ENCODE measurements at places on chromosomes 1 and 21.

GRCh38 chr1:210800301-210800700 is 333.6 kb downstream of the KCNH1 start:
- no peak for DNase-seq

GRCh38 chr1:226582966-226583365 is 34.4 kb downstream of the STUM start:
- no peak for DNase-seq

DNA sequence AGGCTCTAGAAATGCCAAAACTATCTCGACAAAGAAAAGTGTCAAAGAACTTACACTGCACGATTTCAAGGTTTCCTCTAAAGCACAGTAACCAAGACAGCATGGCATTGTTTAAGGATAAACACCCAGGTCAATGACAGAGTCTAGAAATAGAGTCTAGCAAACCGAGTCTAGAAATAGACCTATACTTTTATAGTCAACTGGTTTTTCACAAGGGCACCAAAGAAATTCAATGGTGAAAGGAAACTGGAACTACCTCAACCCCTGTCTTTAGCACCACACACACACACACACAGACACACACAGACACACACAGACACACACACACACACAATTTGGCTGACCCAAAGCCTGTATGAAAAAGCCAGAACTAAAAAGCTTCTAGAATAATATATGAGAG is 67.1 kb upstream of the PGBD5 start:
- no peak for DNase-seq

- DNase-seq: no peak
These were observed 12.8 kb downstream of the NDC1 start for GRCh38 chr1:53825306-53825705.

DNA sequence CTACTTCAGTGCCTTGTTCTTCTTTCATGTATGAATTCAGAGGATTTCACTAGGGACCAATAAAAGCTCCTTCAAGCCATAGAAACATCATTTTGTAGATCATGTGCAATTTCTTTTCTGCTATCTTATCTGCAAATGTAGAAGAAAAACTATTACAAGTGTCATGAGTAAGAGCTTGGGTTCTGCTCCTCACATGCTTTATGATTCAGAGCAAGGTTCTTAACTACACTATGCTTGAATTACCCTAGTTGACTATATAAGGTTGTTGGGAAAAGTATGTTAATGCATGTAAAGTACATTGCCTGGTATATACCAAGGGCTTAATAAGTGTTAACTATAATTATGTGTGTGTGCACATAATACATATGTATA is 91.4 kb upstream of the S1PR1 start:
- DNase-seq: no peak

DNA sequence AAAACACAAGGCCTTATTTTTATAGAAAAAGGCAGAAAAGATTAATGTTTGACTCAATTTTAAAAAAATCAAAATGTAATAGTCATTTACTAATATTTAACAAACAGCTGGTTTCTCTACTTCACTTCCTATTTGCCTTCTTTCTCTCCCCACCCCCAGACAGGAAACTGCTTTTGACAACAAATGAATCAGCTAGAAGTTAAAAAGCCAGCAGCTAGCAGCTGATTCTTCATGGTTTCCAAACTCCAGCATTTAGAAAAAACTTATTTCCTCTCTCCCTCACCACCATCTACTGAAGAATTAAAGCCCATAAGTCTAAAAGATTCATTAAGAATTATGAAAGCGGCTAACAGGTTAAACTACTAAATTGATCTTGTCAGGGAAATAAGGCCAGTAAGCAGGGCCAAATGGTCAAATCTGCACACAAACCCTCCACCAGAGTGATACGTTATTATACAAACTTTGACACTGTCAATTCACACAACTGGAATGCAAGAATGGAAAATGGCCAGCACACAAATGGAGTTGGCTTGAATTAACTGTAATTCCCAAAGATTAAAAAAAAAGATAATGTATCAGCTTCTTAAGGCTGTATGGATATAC is 4.0 kb downstream of the WDR26 start:
- peak; percentile 10 for DNase-seq

- DNase-seq: no peak
These were observed 213.7 kb downstream of the KCNH1 start for GRCh38 chr1:210920258-210920657.

- DNase-seq: no peak
These were observed 16.0 kb downstream of the KRTAP19-8 start for GRCh38 chr21:31022306-31022705.

DNA sequence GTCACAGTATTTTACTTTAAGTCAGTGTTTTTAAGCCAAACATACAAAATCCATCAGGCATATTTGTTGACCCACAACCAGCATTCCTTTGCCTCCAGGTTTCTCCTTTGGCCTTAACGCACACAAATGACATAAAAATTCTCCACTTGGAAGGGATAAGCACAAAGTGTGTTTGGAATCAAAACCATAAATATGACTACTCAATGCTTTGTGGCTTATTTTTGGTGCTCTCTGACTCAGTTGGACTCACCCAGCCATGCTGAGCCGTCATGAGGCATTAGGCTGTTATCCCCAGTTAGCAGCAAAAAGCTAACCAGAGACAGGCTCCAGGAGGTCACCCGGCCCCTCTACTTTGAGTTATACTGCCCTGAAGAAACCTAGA is 948 bp downstream of the PRUNE1 start:
- DNase-seq: no peak

- no peak for DNase-seq
These were observed 41.0 kb downstream of the GATAD2B start for GRCh38 chr1:153881751-153882150.

DNA sequence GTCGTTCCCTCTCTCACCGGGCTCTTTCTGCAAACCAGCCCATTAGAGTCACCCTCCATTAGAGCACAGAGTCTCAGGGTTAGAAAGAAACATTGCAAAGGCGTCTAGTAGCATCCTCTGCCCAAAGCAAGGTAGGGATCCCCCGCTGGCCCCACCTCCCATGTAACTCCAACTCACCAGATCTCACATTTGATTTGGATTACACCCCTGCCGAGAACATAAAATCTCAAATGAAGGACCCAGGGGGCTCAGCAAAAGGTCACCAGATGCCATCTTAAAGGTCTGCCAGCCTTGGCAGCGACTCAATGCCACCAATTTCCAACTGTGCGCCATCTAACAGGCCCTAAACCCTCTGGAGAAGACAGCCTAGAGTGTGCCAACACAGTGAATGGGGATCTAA is 14.1 kb downstream of the C1orf87 start:
- DNase-seq: no peak

DNA sequence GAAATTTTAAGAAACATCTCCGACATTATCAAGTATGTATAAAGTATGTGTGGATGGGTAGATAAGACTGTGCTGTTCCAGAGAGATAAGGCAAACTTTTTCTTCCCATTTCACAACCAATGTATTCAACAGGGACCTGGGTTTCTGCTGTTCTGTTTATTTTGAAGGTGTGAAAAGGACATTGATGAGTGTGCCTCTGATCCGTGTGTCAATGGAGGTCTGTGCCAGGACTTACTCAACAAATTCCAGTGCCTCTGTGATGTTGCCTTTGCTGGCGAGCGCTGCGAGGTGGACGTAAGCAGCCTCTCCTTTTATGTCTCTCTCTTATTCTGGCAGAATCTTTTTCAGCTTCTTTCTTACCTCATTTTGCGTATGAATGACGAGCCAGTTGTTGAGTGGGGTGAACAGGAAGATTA is 174.0 kb downstream of the CRB1 start:
- DNase-seq: no peak

DNA sequence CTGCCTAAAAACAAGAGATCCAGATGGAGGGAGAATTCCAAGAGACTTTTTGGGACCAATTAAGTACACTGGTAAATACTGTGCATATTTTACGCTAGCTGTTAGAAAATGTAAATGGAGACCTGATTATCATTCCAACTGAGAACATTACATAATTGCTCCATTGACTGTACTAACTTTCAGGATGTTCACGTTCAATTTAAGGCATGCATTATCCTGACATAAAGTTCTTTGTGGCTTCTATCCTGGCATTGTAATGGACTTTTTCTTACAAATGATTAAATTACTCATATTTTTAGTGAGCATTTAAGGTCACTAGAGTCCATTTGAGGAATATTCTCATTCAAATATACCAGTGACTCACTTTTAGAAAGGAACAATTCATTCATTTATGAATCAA is 883.3 kb upstream of the TMPRSS15 start:
- DNase-seq: no peak

DNA sequence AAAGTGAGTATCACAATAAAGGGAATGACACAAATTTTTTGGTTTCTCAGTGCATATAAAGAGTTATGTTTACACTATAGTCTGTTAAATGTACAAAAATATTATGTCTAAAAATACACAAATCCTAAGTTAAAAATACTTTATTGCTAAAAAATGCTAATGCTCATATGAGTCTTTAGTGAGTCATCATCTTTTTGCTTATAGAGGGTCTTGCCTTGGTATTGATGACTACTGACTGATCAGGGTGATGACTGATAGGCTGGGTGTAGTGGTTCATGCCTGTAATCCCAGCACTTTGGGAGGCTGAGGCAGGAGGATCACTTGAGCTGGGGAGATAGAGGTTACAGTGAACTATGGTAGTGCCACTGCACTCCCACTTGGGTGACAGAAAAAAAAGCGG is 12.9 kb upstream of the NUF2 start:
- DNase-seq: no peak

GRCh38 chr1:44422161-44422560 is 17.1 kb downstream of the RNF220 start:
- DNase-seq: no peak

DNA sequence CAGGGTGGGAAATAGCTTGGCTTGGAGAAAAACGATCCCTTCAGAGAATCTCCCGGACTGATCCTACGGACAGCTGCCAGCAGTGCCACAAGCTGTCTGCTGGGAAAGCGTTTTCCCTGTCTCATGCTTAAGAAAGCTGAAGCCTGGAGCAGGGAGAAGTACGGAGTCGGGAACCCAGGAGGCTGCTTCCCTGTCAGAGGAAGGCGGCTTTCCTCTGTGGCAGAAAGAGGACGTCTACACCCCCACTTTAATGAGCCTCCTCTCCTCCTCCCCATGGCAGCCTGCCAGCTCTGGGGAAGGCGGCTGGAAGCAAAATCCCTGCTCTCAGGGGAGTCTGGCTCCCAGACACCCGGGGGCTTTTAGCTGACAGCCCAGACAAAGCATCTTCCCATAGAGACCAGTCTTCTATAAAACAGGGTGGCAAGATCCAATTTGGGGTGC is 7.3 kb downstream of the KIF21B start:
- no peak for DNase-seq

DNA sequence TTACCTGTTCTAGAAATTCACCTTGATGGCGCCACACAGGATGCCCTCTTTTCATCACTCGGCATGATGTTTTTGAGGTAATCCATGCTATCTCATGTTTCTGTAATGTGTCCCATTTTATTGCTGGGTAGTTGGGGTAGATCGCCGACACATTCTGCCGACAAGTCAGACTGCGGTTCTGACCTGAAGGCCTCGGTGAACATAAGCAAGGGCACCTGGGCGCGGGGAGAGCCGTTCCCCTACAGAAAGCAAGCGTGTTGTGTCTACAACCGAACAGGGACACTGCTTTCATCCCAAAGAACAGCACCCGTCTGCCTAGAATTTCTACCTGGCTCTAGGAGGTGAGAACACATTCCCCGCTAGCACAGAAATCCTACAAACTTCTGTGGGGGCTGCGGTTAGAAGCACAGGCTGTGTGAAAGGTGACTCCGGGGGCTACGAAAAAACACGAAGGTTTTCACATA is 149.2 kb downstream of the PPIAL4G start:
- no peak for DNase-seq

DNA sequence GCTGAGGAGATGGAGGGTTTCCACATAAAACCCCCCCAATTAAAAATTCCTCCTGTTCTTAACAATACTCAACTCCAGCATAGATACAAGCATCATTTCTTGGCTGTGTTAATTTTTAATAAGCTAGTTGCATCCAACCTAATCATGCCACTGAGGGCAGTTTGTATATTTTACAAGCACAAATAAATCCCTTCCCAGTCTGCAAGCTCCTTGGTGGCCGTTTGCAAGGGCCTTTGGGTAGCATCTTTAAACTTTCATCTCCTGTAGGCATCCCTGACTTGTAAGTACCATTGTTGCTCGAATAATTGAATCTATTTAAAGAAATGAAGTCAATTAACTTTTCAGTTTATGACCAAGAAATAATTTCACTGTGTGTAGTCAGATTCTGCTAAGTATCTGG is 103.5 kb upstream of the AJAP1 start:
- DNase-seq: no peak

DNA sequence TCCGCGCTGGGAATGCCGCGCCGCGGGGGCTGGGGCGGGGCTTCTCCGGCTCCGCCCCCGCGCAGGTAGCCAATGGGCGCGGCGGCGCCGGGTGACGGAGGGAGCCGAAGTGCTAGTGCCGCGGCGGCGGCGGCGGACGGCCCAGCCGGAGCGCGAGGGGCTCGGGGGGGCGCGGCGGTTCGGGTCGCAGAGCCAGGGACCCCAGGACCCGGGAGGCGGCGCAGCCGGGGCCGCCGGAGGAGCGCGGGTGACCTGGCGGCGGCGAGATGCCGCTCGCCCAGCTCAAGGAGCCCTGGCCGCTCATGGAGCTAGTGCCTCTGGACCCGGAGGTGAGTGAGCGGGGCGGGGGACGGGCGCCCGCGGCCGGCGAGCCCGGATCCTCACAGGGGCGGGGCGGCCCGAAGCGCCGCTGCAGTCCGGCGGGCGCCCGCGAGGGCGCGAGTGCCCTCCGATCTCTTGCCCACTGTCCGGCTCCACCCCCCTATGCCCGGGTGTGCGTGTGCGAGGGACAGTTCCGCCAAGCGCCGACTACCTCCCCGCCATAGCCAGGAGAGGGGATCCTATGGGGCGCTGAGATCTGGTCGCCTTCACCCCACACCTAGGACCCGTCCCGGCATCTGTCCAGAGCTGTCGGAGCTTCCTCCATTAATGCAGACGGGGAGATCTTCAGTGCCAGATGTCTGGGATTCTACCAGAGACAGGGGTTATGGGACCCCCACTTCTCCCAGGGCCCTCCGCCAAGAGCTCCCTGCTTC is at the start of gene RPS6KA1:
Gene RPS6KA1 (plus strand): TSS at position 107 of the 755 bp plus-strand sequence. CDS start 160 bp downstream, at position 267.
- DNase-seq: peak; percentile 44

DNA sequence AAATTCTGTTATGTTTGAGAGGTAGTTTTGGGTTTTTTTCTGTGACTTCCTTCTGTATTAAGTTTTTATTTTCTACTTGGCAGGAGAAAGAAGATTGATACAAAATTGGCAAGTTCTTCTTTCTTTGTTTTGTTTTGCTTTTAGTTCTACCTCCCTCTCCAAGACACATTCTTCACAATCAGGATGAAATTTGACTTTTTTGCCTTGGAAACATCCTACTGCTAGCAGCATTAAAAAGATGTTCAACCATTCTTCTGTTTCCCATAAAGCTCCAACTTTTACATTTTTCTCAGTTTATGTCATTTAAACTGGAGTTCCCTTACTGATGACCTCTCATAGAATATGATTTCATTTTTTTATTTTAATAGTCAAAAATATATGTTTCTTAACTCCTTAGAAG is 234.8 kb downstream of the NCAM2 start:
- no peak for DNase-seq

- DNase-seq: no peak
These were observed 31.7 kb upstream of the CACYBP start for GRCh38 chr1:174967845-174968705.

- no peak for DNase-seq
These were observed 19.6 kb upstream of the SPOCD1 start for GRCh38 chr1:31835415-31835814.

- no peak for DNase-seq
These were observed 268.0 kb downstream of the ATG4C start for GRCh38 chr1:63051886-63052285.
